AG08396 (cell line): ENCODE measurements at places on chromosomes 7 and 10.

GRCh38 chr7:22344655-22345054, 12.3 kb downstream of the RAPGEF5 start:
- no peak for DNase-seq

DNA sequence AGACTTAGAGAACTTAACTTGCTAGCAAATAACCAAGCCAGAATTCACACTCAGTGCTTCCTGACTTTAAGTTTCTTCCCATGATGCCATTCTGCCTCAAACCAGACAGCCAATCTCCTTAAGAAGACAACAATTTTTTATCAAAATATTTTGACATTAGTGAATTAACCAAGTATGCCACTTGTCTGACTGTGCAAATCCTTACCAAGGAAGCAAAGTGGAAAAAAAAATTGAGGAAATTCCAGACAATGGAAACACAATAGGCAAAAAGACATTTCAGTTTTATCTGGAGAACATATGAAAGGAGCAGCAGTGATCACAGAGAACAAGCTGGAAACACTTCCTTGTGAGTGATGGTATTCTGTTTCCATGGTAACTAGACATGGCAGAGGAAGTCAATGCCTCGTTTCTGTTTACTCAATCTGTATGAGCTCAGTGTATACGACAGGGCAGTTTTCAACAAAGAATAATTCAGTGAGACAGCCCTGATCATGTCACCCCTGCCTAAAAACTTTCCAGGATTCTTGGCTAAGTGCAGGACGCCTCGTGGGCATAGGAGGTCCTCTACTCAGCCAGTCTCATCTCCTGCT, 114.2 kb downstream of the DYNC1I1 start:
- DNase-seq: no peak

- peak; percentile 23 for DNase-seq
Measured at GRCh38 chr7:116122972-116123595, 87.3 kb upstream of the TES start.

DNA sequence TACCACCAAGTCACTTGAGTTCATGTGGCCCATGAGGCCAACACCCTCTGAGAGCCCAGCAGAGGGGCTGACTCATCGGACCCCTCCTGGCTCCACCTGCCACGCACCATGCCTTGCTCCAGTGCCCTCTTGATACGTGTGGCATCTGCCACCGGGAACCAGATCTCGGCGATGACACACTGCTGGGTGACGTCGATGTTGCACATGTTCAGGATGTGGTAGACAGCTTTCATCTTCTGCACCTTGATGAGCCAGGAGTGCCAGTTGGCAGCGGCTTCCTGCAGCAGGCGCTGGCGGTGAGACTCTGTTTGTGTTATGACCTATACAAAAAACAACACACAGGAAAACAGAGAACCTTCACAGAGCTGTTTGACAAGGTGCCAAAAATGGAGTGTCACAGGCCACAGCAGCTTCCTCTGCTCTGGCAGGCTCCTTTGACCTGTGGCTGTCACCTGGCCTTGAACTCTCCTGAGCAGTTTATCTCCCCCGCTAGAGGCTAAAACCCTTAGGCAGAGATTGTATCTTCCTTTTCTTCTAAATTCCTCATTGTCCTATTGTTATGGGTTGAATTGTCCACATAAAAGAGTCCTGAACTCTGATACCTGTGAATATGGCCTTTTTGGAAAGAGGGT, 45.2 kb upstream of the TMEM213 start:
- DNase-seq: no peak

DNA sequence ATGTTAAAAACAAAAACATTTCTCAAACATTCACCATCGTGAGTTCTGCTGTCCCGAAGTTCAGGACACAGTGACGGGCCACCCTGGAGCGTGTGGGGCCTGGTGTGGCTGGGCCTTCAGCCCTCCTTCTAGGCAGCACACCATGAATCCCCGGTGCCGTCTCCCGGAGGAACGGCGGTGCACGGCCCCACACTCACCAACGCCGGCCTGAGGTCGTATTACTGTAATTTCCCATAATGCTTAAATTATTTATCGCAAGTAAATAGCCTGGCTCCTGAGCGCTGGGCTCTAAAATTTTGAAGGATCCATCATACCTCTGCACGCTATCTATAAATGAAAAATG, 1.4 kb downstream of the STK32C start:
- DNase-seq: no peak

DNA sequence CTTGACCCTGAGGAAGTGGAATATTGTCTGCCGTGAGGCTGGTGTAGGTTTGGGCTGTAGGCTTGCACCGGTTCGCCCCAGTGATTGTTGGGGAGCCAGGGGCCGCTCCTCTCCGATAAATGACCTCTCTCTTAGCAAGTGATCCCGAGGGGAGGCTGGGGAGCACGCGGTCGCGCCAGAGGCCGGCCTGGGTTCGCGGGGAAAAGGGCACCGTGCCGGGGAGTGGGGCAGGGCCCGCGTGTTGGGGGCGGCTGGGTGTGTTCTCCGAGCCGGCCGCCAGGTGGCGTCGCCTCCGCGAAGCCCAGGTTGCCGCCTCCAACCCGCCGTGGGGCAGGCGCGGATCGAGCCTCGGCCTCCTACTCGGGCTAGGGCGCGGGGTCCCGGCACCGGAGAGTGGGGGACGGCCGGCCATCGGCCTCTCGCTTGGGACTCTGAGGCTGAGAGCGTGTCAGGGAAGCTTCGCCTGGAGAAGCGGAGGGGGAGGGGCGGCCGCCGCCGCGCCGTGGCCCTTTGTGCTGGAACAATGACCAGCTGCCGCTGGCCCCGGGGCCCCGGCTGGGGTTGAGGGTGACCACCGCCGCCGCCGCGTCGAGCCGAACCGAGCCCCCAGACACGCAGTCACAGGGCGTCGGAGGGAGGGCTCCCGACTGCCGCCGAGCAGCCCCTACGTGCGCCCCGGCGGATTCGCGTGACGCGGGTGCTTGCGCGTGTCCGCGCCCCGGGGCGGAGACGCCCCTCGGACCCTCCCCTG, 442 bp upstream of the LZTS2 start:
- DNase-seq: peak; percentile 92

- DNase-seq: peak; percentile 36
Measured at GRCh38 chr10:76649723-76650127, 987.9 kb downstream of the KCNMA1 start.

GRCh38 chr10:112389271-112389822, 15.4 kb downstream of the ACSL5 start:
- no peak for DNase-seq

DNA sequence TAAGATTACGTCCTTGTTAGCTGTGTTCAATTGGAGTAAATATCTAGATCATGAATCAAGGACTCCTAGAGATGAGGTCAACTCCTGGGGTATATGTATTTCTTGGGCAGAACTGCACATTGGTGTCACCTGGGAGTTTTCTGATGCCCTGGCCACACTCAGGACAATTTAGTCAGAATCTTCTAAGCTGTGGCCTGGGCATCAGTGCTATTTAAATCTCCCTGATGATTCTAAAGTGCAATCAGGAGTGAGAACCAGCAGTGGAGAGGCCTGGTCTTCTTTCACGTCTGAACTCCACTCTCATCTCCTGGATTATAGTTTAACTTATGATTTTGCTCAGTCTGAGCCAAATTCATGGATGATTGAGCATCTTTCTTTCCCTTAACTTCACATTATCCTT, 218.0 kb downstream of the BMPER start:
- DNase-seq: no peak

GRCh38 chr7:82507976-82508677, 64.5 kb upstream of the CACNA2D1 start:
- no peak for DNase-seq

DNA sequence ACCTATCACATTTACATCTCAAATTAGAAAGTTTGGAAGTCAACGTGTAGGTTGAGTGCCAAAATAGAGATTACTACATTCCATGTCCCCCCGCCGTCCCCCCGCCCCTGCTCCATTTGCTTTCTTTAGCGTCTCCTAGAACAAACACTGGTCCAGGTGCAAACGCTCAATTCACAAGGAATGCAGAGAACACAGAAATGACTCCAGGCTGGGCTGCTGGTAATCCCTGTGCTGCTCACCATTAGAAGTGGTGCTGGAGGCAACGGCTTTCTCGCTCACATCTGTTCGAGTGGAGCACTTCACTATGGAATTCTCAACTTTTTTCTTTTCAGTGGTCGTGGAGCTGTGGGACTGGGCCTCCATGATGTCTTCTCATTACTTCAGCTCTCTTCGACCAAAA, 14.1 kb downstream of the GLI3 start:
- DNase-seq: no peak

DNA sequence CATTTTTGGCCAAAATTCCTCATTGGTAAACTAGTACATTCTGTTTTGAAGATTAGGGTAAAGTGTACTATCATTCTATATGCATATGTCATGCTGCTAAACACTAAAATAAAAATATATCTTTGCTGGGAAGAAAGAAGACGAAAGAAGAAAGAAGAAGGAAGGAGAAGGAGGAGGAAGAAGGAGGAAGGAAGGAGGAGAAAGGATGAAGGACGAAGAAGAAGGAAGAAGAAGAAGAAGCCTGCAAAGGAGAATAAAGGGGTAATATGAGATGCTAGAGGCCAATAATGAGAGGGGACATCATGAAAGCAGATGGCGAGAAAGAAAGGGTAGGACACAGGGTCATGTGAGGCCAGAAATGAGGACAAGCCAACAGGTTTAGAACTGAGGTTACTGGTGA, 8.0 kb downstream of the SLC25A13 start:
- DNase-seq: no peak

GRCh38 chr7:39360766-39361165, 205.4 kb upstream of the YAE1 start:
- no peak for DNase-seq

DNA sequence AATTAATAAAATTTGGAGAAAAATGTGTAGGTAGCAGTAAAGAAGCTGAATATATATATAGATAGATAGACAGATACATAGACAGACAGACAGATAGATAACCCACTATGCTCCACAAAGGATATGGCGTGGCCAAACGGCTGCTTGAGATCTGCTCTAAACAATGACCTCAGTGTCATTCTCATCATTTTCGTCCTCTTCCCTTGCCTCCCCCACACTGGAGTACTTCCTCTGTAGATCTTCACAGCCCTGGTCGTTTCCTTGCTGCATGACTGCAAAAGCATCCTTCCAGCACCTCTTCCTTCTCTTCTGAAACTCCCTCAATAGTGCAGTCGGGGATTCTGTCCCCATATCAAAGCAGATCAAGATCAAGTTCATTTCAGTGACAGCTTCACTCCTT, 35.6 kb upstream of the ATP6V0A4 start:
- no peak for DNase-seq

- DNase-seq: no peak
Measured at GRCh38 chr10:112696592-112696991, 249.6 kb downstream of the VTI1A start.

DNA sequence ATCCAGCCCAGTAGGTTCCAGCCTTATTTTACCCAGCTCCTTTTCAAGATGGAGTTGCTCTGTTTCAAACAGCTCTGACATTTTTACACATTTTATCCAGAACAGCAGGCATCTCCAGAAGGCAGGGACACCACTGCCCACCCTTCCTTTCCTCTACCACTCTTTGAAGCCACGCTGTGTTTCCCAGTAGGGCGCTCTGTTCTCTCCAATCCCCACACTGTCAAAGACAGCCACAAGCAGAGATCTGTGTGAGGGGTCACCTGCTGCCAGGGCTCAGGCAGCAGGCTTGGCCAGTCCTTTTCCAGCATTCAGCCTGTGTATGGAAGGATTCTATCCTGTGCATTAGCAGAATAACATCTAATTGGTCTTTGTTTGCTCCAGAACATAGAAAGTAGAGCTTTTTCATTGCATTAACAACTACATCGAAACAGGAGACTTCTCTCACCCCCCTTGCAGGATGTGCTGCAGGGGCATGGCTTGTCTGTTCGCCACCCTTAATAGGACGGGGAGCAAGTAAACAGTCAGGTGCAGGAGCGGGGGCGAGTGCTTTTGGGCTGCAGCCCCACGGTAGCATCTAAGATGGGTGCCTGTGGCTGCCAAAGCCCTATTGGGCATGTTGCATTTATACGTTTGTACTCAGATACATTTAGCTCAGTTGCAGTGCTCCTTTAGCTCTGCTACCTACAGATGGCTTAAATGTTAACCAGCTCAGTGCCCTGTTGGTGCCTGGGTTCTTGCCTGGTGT, 326.1 kb downstream of the GALNT17 start:
- DNase-seq: no peak

- DNase-seq: peak; percentile 95
Measured at GRCh38 chr7:44145969-44146911, 5.1 kb upstream of the MYL7 start.

DNA sequence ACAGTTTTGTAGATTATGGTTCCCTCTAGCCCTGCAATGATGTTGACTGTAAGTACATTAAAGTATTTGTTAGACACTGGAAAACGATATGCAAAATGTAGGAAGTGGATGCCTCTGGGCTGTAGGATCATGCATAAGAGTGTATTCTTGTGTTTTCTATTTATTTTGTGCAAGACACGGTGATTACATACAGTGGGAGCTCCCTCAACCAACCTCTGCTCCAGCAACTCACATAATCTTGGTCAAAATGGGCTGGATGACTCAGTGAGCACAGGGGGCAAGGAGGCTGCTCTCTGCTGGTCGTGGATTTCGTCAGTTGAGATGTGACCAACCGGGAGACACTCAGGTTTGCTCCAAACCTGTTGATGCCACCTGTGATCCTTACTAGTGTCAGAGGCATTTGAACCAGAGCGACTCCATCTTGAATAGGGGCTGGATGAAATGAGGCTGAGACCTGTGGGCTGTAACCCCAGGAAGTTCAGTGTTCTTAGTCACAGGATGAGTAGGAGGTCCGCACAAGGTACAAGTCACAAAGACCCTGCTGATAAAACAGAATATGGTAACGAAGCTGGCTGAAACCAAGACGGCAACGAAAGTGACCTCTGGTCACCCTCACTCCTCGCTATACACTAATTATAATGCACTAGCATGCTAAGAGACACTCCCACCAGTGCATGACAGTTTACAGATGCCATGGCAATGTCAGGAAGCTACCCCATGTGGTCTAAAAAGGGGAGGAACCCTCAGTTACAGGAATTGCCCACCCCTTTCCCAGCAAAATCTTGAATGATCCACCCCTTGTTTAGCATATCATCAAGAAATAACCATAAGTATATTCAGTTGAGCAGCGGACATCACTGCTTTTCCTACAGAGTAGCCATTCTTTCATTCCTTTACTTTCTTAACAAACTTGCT, 56.4 kb upstream of the FAM20C start:
- DNase-seq: no peak

DNA sequence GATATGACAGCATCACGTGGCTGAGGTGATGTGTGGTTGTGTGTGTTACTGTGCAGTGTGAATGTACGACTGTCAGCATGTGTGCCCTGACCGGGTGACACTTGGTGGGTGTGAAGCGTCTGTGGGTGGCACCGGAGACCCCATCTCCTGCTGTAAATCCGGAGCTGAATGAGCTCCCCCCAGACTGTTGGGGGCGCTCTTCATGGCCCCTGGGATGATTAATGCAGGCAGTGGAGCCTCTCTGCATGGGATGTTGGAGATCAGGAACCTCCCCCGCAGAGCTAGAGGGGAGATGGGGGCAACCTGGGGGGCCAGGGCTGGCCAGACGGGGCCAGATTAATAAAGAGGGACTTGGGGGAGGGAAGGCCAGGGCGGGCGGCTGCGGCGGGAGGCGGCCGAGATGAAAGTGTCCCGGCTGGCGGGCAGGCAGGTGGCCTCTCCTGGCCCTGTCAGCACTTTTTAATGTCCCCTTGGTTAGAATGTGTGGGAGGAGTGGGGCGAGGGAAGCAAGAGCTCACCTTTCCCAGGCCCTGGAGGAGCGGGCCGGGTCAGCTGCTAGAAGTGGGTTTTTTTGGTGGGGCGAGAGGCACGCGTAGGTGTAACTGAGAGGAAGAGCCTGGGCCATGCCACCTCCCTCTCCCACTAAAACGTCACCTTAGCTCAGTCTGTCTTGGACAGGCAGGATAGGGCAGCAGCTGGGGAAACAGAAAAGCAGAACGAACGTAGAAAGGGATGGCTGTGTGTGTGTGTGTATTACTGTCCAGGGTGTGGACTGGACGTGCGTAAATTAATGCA, 34.1 kb downstream of the HIF1AN start:
- no peak for DNase-seq
